ENCODE measurements at places on chromosomes 6 and 20.

DNA sequence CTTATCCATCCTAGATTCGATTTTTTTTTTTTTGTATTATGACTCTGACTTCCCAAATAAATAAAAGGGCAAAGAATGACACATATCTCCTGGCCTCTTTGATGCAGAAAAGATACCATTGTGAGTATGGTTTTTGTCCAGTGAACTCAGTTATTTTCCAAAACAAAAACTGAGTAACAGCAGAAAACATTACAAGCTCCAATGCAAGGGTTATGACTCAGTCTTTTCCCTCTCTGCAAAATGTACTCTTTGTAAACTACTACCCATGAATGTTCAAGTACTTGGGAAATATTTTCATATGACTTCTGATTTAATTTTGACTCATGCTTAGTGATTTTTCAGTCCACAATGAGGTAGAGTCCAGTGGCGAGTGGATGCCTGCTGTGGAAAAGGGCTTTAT lies 355.3 kb downstream of the RNF144B start:
- DNase-seq, result no peak

GRCh38 chr6:17967668-17968518 lies 19.5 kb downstream of the KIF13A start:
- DNase-seq, result no peak

- DNase-seq, result no peak
Observed at GRCh38 chr6:70310063-70310694, 7.3 kb upstream of the COL9A1 start.

GRCh38 chr6:44430326-44430725 lies 42.8 kb downstream of the CDC5L start:
- DNase-seq, result no peak

DNA sequence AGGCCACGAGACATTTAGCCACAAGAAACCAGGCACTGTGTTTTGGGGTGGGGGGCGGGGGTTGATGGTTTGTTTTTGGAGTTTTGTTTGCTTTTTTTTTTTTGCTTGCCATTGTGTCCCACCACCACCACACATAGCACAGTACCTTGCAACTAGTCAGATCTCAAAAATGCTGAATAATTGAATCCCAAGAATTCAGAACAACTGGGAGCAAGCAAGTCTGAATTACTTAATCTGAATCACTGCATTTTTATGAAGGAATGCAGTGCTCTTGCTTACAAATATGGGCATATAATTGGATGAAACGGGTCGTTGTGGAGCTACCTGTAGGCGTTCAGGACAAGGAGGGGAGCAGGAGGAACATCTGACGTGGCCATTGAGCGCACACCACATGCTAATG lies 151.5 kb upstream of the CDYL start:
- DNase-seq, result no peak

DNA sequence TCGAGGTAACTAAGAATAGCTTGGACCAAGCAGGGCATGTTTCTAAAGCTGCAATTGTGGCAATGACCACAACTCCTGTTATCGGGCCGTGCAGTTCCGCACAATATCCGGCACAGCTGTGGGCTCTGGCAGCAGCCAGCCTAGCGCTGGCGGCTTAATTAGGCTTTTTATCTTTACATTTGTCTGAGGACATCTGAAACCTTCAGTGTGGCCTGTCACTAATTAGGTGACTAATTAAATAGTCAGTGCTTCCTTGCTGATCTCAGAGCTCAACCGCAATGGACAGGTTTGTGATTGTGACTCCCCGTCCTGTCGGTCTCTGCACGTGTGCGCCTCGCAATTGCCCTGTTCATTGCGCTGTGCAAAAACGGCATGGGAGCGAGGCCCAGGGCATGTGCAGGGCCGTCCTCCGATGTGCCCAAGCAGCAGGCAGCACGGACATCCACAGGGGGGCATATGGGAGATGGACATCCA lies 134.8 kb upstream of the INSM1 start:
- DNase-seq, result no peak

DNA sequence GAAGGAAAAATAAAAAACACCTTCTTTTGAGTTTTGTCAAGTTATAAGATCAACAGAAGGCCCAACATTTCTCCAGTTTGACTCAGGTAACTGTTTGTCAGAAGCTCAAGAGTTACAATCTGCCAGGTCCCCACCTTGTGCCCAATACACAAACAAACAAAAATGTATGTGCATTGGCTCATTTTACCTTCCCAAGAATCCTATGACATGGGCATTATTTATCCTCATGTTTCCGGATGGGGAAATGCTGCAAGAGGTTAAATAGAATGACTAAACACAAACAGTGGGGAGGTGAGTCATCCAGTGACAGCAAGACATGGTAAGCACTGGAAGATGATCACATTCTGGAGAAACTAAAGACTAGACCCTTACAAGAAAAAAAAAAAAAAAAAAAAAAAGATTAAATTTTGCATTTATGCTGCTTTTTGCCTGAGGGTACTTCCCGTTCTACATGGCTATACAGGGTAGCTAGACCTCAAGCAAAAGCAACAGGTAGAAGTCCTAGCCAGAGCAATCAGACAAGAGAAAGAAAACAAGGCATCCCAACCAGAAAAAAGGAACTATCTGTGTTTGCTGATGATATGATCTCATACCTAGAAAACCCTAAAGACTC lies 23.6 kb upstream of the ANKRD60 start:
- no peak for DNase-seq

DNA sequence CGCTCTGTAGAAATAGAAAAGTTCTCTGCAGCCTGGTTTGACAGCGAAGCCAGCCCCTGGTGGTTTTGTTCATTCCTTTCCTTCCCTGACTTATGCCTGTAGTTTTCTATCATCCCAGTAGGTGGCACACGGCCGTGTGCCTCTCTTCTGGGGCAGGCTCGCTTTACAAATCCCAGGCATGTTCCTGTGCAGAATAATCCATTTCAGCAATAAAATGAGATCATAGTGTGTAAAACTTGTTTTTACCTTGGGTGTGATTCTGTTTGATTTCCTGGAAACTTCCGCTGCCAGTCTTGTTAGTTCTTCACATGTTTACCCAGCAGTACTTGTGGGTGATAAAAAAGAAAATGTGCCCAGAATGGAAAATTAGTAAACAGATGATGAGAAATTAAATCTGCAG lies 7.4 kb upstream of the INSM1 start:
- peak; percentile 25 for DNase-seq

GRCh38 chr6:36118550-36119107 lies 11.7 kb upstream of the MAPK13 start:
- DNase-seq, result peak; percentile 74

- DNase-seq, result peak; percentile 44
Observed at GRCh38 chr6:28589234-28589956, 63.7 kb downstream of the GPX5 start.

DNA sequence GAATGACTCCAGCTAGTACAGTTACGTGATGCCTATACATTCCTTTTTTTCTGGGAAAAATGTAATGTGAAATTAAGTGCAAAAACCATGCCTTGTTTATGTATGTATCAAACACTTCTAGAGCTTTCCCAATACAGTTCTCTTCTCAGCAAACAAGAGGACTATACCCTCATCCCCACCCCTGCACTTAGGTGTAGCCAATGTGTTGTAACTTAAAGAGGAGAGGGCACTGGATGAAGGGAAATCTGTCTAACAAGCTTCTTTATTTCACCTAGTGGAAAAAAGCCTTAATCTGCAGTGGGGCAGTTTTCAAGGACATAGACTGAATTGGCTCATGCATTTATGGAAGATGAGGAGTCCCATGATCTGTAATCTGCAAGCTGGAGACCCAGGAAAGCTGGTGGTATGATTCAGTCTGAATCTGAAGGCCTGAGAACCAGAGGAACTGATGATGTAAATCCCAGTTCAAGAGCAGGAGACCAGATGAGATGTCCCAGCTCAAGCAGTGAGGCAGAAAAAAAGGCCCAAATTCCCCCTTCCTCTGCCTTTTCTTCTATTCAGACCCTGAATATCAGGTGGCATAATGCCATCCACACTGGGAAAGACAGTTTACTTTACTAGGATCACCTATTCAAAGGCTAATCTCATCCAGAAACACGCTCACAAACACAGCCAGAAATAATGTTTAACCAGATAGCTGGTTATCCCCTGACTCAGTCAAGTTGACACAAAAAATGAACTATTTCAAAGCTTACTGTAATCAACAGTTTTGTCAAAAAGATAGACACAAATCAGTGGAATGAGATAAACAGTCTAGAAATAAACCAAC lies 25.8 kb upstream of the SLC17A3 start:
- no peak for DNase-seq

GRCh38 chr6:43669050-43669921 lies 18.3 kb downstream of the MRPS18A start:
- DNase-seq, result no peak

DNA sequence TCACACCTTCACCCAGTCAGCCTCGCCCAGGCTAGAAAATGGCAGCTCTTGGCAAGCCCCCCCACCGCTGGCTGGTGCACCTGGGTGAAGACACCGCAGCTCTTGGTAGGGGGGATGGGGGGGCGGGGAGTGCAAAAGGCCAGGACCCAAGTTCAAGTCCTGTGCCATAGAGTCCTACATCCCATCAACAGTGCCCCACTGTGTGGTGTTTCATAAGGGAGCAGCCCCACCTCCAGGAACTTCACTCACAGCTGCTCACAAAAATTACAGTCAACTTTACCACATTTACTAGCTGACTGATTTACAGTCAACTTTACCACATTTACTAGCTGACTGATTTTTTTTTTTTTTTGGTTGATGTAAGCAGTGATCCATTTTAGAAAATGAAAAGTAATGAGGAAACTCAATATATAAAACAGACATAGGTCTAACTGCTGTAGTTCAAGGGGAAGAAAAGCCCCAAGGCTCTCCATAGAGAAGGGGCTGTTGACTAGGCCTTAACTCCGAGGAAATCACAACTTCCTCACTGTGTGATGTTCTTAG lies 208.9 kb upstream of the SNX9 start:
- DNase-seq, result no peak

Measured in T-helper 2 cell treated with Interferon-gamma antibody and Interleukin-4, amounts not matched to agents 5 μg/mL and 100 μg/mL, for 36 hours (primary cell).